NCI-H1048 (cell line): ENCODE measurements at places on chromosomes 5 and 9.

- no peak for DNase-seq
These were observed 363.3 kb downstream of the KDM4C start for GRCh38 chr9:7121055-7121454.

- DNase-seq, result no peak
These were observed 77.6 kb upstream of the LMX1B start for GRCh38 chr9:126536131-126536530.

DNA sequence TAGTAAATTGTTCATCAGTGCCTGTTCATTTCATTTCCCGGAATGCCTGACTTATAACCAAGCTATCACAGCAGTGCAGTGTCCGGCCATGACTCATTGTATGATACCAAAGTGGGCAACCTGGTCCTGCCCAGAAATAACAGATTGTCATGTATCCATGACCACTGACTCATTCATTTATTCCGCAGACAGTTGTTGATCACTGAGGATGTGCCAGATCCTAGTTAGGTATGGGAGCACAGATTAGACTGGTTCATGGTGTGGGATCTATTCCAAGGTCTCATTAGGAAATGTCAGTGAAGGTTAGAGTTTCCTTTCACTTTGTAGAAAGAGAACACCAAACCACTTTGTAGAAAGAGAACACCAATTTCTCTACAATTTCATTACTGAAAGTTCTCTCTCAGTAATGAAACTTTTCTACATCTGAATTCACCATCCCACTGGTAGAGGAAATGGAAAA is 8.7 kb downstream of the NREP start:
- no peak for DNase-seq

DNA sequence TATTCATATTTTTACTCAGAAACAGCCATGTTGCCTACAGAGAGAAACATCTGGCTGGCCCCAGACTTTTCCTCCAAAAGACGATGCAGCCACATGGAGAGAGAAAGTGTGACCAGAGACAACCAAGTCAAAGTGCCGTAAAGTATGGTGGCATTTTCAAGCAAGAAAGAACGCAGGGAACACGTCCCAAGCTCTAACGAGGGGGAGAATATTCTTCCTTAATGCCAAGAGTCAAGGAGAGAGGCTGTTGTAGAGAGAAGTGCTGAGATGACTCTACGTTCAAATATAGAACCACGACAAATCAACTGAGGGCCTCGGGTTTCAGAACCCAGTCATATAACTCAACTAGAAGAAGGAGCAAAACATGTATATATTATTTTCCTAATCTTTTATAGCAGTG is 55.9 kb downstream of the FNBP1 start:
- no peak for DNase-seq

DNA sequence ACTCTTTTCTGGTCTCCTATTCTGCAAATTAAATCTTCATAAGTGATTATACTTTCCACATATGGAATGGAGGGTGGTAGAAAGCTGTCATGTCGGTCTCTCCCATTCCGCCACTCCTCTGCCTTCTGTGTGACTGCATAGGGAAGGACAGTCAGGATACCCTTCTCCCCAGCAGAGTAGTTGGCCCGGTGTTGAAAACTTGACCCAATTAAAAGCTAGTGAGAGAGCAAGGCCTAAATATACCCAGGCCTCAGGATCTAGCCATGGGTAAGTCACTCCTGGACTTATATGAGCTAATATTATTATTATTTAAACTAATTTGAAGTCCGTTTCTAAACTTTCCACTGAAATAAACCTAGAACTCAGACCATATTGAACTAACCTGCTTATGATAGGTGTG is 194.8 kb downstream of the TSSK1B start:
- DNase-seq, result no peak

DNA sequence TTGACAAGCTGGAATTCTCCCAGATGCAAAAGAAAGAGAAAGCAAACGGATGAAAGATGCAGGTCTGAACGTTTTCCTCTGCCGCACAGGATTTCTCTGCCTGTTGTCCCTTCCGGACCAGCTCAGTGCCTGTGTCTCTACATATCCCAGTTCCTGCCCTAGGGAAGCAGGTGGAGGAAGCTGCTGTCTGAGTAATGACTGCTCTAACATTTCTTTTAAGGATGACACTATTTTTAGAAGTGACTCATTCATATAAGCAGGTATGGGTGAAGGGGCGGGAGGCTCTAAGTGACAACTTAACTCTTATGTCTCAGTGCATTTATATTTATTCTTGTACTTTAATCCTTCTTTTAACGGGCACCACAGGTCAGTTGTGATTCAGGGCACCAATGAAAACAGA is 128.8 kb downstream of the SLC24A2 start:
- no peak for DNase-seq

- no peak for DNase-seq
These were observed 5.3 kb downstream of the IL12B start for GRCh38 chr5:159324986-159325385.

- no peak for DNase-seq
These were observed 98.4 kb downstream of the LMNB1 start for GRCh38 chr5:126875303-126875785.

DNA sequence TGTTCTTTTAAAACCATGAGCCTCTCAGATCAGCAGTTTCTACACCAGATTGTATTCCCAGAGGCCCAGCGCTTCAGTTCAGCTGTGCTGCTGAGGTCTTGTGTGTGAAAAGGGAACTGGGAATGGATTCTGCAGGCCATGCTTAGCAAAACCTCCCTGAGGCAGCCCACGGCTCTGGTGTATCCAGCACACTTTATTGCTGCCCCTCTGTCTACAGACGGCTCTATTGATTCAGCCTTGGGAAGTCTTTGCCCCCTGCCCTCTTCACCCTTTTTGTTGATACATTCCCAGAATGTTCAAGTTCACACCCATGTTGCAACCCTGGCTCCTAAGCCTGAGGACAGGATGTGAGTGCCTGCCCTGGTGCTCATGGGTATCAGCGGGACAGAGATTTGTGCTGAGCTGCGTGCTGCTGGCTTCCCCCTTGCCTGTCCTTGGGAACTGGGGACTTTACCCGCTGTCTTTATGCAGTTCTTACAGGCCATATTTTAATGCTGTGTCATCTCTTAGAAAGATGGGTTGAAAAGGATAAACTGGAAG is 37.3 kb downstream of the ARHGAP26 start:
- no peak for DNase-seq

DNA sequence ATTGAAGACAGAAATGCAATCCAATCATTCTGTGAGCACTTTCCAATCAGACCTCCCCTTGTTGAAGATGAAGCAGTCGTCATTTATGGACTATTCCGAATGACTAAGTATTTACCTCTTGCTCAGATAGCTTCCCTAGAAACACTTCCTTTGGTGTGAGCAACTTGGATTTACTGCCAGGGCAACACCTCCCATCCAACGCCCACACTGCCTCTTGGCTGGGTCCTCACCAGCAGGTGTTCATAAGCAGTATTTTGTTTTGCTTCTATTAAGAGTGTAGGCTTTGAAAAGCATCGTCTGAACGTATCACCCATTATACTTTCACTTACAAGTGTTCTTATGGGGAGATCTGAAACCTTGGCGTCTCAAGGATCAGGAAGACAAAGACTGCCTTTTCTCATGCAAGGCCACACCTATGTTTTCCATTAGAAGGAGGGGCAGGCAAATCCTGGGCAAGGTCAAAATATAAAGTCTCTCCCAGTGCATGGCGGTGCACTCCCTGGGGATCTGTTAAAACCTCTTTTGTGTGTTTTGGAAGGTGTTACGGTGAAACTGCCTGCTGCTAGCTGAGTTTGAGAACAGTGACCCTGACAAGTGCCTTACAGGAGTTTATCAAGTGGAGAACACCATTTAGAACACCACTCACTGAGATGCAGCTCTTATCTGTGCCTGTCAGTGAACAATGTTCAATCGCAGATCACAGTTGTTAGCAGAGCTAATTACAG is 10.6 kb upstream of the MARCHF3 start:
- no peak for DNase-seq

- no peak for DNase-seq
These were observed 19.6 kb downstream of the TENT4A start for GRCh38 chr5:6732634-6733410.

DNA sequence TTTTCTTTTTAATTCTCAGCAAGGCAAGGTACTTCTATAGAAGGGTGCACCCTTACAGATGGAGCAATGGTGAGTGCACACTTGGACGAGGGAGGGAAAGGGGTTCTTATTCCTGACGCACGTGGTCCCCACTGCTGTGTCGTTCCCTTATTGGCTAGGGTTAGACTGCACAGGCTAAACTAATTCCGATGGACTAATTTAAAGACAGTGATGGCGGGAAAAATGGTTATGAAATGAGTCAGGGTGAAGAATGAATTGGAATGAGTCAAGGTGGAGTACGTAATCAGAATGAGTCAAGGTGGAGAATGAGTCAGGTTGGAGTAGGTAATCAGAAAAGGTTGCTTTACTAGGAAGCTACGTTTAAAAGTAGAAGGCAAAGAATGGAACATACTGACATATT is 2.1 kb upstream of the HMGCS1 start:
- DNase-seq, result no peak

DNA sequence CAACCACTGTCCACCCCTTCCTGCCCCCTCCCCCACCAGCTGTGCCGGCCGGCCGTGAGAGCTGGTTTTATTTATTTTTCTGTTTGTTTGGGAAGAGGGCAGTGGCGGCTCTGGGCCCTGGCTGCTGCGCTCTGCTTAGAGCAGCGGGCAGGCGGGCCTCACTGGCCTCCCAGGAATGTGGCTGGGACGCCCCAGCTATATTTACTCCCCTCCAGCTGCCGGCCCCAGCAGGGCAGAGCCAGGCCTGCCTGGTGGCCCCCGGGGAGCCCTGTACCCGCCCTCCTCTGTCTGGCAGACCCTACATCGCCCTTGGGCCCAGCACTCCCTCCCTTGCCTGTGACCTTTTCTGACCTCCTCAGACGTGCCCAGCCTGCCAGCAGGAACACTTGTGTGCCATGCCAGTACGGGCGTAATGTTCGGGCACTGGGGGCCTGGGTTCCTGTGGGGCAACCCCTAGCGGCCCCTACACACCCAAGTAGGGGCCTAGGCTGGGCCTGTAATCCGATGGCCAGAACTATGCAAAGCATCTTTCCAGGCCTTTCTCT is 7.7 kb downstream of the CXXC5 start:
- DNase-seq, result no peak

GRCh38 chr9:83665580-83666200 is 42.1 kb downstream of the UBQLN1 start:
- DNase-seq, result no peak

- DNase-seq, result no peak
These were observed 86.9 kb upstream of the TTC23L start for GRCh38 chr5:34751807-34752736.
